Stimulated activated CD4-positive, alpha-beta T cell treated with anti-CD3 and anti-CD28 coated beads, Interleukin-15, amount 100 ng/mL, for 24 hours (primary cell): ENCODE measurements at places on chromosomes 11 and 22.

DNA sequence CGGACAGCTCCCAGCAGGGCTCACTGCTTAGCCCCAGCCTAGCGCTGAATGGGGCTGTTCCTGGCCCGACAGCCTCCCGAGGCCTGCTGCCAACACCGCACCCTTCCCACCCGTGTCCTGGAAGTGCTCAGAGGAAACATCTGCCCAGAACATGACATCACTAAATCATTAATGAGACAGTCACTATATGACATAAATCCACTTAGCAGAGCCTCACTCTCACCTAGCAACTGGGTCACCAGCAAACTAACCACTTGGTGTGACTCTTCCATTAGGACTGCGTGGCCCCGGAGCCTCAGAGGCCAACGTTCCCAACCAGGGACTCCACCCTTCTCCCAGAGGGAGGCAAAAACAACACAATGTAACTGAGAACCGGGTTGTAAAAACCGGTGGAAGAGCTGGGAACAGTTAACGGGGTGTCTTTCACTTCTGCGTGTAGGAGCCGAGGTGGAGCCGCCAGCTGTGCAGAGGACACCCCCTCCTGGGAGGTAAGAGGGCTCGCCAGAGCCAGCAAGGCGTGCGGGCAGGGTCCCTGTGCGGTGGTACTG lies 21.4 kb upstream of the PACSIN2 start:
- DNase-seq, result no peak

GRCh38 chr22:36344106-36344827 lies 43.5 kb downstream of the MYH9 start:
- DNase-seq, result peak; percentile 83

GRCh38 chr22:19149991-19150390 lies at the start of gene GSC2:
GSC2 (minus strand) TSS chr22:19150292; CDS start chr22:19150283, 9 bp downstream.
- DNase-seq, result no peak

- DNase-seq, result peak; percentile 63
These were observed 627 bp downstream of the ASCL2 start for GRCh38 chr11:2269601-2270321.
